CD8-positive, alpha-beta T cell (primary cell): ENCODE measurements at places on chromosomes 11 and 22.

- DNase-seq, result no peak
Observed at GRCh38 chr11:71281831-71282230, 29.5 kb upstream of the SHANK2 start.

GRCh38 chr11:27356624-27357222 lies 6.3 kb downstream of the CCDC34 start:
- no peak for DNase-seq

- DNase-seq, result no peak
Observed at GRCh38 chr11:90288212-90288821, 65.5 kb upstream of the CHORDC1 start.

GRCh38 chr11:28169816-28170215 lies 61.6 kb downstream of the METTL15 start:
- DNase-seq, result no peak

GRCh38 chr11:111693224-111693937 lies 72.8 kb downstream of the PPP2R1B start:
- DNase-seq, result no peak
